ENCODE measurements at places on chromosomes 4 and X.

GRCh38 chrX:4382273-4382672 lies 668.8 kb upstream of the PRKX start:
- no peak for DNase-seq

GRCh38 chrX:148914783-148915182 lies 414.4 kb downstream of the AFF2 start:
- no peak for DNase-seq

- no peak for DNase-seq
Measured at GRCh38 chr4:163515198-163515597, 20.7 kb downstream of the TMA16 start.

- DNase-seq = no peak
Measured at GRCh38 chr4:87007528-87008446, 73.0 kb downstream of the AFF1 start.

DNA sequence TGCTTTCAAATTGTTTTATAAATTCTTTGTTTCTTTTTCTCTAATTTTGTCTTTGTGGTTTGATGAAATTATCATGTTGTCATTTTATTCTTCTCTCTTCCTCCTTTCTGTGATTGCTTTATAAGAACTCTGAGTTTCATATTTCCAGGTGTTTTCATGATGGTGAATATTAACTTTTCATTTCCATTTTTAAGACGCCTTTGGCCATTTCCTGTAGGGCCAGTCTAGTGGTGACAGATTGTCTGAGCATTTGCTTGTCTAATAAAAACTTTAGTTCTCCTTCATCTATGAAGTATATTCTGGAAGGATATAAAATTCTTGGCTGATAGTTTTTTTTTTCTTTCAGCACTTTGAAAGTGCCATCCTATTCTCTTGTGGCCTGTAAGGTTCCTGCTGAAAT lies 128.1 kb downstream of the FAM13A start:
- no peak for DNase-seq

- DNase-seq = no peak
Measured at GRCh38 chr4:43373201-43373600, 480.7 kb downstream of the GRXCR1 start.

GRCh38 chrX:285076-285677 lies 4.0 kb downstream of the PLCXD1 start:
- DNase-seq = no peak

DNA sequence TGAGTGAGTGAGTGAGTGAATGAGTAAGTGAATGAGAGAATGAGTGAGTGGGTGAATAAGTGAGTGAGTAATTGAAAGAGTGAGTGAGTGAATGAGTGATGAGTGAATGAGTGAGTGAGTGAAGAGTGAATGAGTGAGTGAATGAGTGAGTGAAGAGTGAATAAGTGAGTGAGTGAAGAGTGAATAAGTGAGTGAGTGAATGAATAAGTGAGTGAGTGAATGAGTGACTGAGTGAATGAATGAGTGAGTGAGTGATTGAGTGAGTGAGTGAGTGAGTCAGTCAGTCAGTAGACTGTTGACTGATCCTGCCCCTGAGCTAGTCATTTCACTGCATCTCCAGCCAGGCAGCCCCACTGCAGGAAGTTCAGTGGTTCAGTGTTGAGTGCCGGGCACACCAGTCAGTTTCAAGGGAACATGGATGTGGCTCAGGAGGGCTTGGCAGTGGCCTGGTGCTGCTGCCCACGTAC lies 228.4 kb upstream of the PSAPL1 start:
- no peak for DNase-seq

DNA sequence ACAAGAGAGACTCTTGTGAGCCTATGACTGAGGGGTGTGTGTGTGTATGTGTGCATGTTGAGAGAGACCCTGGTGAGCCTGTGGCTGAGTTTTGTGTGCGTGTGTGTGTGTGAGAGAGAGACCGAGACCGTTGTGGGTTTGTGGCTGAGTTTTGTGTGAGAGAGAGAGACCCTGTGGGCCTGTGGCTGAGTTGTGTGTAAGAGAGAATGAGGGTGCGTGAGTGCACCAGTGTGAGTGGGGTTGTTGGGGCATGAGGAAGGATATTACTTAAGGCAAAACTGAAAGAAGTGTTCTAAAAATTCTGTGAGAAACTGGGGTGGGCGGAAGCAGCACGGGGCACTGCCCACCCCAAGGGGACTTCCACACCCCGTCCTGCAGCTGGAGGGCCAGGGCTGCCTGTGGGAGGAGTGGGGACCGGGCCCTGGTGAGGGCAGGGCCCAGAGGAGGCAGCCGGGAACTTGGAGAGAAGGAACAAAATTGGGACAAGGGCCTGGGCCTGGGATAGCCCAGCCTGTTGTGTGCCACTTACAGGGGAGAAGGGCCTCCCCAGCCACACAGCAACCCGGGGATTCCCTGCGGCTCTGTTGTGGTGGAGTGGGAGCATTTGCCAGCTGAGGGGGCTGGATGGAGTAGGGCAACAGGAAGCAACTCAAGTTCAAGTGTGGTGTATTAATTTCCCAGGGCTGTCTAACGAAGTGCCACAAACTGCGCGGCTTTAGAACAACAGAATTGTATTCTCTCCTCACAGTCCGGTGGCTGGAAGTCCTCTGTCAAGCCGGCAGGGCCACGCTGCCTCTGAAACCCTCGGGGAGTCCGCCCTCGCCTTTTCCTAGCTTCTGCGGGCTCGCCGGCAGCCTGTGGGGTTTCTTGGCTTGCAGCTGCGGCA lies 22.1 kb downstream of the TMEM131L start:
- DNase-seq = peak; percentile 59

DNA sequence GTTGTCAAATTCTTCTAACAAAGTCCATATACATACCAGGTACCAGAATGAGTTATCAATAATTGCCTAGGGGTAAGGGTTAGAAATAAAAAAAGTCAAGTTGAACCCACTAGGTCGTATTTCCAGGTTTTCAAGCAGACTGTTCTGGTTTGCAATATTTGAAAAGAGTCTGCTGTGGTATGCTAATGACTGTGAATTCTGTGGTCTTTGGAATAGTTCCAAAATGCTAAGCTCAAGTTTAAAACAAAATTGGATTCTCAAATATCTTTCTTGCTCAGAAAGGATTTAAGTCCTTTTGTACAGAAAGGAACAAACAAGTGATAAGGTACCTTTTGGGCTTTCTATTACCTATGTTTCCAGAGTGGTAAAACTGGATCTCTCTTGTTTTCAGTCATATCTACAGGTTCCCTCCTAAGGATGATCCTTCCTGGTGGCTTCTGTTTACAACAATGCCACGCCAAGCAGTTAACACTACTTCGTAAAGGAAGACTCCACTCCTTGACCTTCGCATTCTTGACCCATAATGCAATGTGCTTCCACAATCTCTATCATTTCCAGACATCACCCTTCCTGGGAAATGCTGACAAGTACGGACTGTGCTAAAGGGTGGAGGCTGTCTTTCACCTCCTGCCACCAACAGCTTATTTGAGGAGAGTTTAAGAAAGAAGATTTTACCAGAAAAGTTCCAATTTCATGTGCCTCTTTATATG lies 531.7 kb upstream of the FTHL17 start:
- DNase-seq = no peak

- no peak for DNase-seq
Measured at GRCh38 chr4:181498148-181498547, 745.1 kb upstream of the TENM3 start.

DNA sequence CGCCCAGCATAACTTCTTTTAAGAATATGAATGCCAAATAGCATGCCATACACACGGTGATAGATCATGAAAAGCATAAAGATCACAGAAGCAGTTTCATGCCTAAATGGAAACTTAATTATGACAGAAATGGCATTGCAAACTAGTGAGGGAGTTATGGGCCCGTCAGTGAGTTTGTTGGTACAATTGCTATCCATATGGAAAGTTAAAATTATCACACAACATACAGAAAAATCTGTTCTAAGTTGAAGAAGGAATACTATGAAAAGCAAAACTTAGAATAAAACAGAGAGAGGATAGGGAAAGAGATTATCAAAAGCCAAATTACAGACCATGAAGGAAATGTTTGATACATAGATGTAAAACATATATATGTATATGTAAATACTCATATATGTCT lies 30.2 kb upstream of the RAP1GDS1 start:
- no peak for DNase-seq

GRCh38 chr4:76696109-76696508 lies 201.8 kb downstream of the SOWAHB start:
- no peak for DNase-seq

DNA sequence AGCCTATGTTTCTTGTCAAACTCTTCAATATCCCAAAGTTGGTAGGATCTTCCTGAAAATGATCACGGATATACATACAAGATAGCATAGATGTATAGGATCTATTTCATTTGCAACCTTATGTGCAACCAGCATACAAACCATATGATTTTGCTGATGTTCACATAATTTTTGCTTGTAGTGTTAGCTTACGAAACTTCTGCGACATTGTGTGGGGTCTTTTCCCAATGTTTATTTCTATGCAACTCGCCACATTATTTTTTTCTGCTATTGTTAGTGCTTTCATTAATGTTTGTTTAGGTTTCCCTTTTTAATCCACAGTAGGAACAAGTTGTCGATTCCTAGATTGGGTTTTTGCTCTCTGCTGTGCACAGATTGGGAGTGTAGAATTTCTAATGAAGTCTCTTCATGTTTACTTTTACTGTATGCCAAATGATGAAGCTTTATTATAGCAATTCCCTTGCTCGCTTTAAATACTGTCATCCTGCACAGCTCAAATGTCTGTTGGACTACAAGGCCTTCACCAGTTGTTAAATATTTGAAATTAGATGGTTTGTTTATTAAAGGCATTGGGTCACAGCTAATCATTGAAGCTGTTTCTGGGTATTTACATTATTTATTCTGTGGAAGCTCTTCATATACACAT lies 257.6 kb upstream of the PCDH7 start:
- no peak for DNase-seq

DNA sequence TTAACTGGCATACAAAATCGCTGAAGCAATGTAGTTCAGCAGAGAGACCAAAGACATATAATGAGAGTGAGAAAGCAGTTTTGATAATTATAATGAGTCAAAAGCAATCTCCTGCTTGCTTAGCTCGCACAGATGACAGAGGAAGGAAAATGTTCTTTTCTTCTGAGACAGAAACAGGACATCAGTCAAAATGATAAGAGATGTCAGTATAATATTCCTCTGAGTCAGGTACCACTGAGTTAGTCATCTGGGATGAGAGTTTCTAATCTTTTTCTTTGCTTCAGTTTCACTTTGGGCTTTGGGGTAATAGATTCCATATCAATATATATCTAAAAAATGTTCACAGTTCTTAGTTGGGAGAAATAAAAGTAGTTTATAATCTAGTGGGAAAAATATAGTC lies 387.2 kb downstream of the PCDH7 start:
- no peak for DNase-seq

DNA sequence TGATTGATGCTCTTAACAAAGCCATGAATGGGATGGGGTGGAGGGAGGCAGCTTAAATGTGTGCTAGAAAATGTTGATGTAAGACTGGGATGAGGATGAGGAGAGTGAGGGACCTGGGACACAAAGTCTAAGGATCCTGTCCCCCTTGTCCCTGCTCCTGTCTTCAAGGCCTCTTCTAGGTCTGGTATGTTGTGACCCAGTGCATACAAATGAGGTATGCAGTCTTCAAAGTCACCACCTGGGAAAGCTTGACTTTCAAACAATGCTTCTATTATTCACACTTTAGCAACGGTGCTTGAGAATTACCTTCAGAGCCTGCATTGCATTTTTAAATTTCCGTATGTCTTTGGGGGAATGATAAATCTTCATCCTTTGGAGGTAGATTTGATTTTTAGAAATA lies 88.4 kb upstream of the SLC34A2 start:
- DNase-seq = no peak

GRCh38 chr4:55340266-55340665 lies 5.8 kb upstream of the SRD5A3 start:
- no peak for DNase-seq

DNA sequence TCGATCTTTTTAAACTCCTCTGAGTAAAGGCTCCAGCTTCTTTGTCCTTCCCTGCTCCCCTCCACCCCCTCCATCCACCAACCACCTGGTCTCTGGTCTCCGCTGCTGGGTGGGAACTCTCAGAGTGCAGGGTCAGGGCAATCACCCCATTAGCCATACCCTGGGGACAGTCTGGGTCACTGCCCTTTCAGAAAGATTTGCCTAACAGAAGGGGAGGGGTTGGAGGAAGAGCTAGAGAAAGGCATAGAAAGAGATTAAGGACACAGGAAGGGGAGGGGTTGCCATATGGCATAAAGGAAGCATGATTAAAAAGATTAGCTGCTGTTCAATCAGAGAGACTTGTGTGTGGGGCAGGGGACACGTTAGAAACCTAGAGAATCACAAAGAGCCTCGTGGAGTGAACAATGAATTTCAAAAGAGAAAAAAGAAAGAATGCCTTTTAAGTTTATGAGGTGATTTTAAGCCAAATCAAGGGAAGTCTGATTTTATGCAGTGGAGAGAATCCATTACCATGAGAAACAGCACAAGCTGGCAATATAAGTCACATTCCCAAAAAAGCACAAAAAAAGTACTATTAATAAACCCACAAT lies 115.5 kb upstream of the ACSL4 start:
- no peak for DNase-seq

DNA sequence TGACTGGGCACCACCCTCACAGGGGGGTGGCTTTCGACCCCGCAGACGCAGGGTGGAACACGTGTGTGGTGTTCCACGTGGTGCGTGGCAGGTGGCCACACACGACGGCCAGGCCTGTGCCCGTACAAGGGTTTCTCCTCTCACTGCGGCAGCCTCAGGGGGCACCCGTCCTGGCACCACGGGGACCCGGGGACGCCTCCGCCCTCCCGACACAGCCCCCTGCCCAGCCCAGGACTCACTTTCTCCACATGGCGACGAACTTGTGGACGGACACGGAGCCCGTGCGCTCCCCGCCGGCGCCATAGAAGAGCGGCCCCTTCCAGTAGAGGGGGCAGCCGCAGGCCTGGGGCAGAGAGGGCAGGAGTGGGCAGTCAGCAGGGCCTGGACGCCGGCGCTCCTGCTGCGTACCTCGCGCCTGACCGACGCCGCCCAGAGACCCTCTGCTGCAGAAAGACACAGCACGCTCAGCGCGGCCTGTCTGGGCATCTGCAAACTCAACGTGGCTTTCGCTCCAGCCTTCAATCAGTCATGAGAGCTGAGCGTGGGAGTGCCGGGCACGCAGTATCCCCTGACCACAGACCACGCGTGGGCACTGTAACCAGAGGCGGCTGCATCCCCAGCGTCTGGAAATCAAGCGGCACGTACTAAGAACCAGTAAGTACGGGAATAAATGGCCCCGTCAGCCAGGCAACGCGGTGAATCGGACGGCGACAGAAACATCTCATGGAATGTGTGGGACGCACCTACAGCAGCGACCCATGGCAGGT lies 28.9 kb upstream of the GTPBP6 start:
- DNase-seq = no peak

GRCh38 chr4:94947681-94948108 lies 189.9 kb downstream of the BMPR1B start:
- no peak for DNase-seq

DNA sequence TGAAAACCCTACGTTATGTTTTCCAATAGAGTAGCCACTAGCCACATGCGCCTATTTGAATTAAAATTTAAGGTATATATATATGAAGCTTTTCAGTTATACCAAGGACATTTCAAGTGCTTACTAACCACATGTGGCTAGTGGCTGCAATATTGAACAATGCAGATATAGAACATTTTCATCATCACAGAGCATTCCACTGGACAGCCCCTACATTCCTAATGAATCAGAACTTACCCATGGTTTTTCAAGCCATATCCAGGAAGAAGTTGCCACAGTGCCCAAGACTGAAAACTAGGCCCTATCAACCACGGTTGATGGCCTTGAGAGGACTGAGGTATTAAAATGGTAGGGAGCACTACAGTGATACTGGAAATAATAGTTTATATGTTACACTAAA lies 29.7 kb downstream of the NEK1 start:
- DNase-seq = no peak
